ENCODE measurements at places on chromosomes 3 and 15.

DNA sequence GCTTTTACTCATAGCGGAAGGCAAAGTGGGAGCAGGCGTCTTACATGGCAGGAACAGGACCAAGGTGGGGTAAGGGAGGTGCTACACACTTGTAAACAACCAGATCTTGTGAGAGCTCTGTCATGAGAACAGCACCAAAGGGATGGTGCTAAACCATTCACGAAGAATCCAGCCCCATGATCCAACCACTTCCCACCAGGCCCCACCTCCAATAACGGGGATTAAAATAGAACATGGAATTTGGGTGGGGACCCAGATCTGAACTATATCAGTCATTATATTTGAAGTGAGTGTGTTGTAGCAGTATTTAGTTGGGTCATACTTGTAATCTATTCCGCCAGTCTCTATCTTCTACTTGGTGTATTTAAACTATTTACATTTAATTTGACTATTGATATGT lies 190.9 kb downstream of the RPLP1 start:
- no peak for DNase-seq

DNA sequence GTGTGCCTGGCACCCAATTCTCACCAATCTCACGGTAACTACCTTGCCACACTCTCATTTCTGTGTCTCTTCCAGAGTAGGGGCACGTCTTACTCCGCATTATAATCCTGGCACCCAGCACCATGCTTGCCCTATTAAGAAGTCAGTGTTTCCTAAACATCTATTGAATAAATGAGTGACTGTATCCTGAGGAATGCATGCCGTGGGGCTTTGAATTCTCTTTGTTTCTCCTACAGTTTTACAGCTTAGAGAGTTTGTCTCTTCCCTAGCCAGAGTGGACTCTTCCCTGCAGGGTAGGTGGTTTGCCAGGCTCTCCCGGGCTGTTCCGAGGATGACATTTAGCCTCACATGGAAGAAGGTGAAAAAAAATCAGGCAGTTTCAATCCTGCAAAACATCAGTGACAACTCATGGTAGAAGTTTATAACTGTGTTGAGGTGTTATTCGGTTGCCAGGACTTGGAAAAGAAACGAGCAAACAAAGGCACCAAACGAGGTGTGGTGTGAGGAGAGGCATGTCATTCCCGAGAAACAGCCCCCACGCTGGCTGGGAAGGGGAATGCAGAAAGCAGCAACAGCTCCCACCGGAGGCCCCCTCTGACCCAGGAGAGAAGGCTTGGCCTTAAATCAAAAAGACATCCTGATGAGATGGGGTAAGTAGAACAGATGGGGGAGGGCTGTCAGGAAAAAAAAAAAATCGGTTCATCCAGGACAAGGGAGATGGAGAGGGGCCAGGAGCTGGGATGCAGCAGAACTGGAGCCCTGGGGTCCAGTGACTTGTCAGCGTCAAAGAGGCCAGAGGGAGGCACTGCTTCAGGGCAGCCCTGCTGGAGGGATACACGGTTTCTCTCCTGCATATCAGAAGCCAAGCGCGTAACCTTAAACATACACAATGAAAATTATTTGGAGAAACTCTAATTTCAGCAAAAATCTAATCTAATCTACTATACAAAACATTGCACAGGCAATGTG lies 168.4 kb upstream of the ARRDC4 start:
- no peak for DNase-seq

GRCh38 chr15:71329497-71330260 lies 214.4 kb downstream of the THSD4 start:
- DNase-seq: no peak

GRCh38 chr3:148381051-148381450 lies 316.7 kb upstream of the AGTR1 start:
- DNase-seq: no peak

GRCh38 chr3:5116538-5116937 lies 5.6 kb upstream of the ARL8B start:
- no peak for DNase-seq

DNA sequence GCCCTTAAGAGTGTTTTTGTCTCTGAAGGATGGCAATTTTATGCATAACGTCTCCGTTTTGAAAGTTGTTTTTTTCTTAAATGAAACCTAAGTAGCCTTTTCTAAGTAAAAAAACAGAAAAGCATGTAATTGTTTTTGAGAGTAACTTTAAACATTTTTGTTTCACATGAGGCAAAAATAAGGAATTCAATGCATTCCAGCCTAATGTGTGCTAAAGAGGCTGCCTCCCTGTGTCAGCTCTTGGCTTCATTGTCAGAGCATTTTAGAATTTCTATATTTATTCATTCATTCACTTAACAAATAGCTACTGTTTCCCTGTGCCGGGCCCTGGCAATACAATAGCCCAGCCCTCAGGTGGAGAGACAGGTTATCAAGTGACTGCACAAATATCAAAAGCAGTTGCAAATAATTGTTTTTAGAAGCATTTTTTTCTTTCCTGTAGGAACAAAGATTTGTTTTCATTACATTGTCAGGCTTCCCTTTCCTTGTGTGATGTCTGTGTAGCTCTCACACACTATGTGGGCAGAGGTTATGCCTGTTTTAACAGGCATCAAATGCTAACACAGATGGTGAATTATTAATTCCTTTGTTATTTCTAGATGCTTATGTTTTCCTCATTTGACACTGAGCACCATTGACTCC lies 81.9 kb downstream of the CCK start:
- DNase-seq: no peak
